Osteoblast (primary cell): ENCODE measurements at places on chromosomes 12 and 14. TPM values are rescaled to one million over a fixed set of nuclear protein-coding genes. Genes with fewer than 3 reads are reported as not detected.

The A2M gene
- total RNA-seq, result 2.2 and 2.9 TPM in 2 replicates

The KLRG1 gene
- total RNA-seq, result under 0.01 and 0.29 TPM in 2 replicates

The C3AR1 gene
- 0.29 and 0.72 TPM in 2 replicates for total RNA-seq

The TULP3 gene
- 39.8 and 43.4 TPM in 2 replicates for total RNA-seq

The RFLNA gene
- 15.9 and 16.2 TPM in 2 replicates for total RNA-seq

The SLCO1C1 gene
- total RNA-seq, result 0.36 TPM in 1 of 2 replicates, not detected in the other

The SLC38A4 gene
- 0.72 and 1.2 TPM in 2 replicates for total RNA-seq

The EFS gene
- 9.8 and 14.1 TPM in 2 replicates for total RNA-seq

The RIMBP2 gene
- total RNA-seq, result not detected in 2 replicates

The SLCO1B1 gene
- total RNA-seq, result not detected in 2 replicates

The MAP1LC3B2 gene
- total RNA-seq, result 0.29 and 1.1 TPM in 2 replicates

The OR4N5 gene
- total RNA-seq, result not detected in 2 replicates

The RHOJ gene
- 3.8 and 4.3 TPM in 2 replicates for total RNA-seq

The POTEM gene
- not detected in 2 replicates for total RNA-seq

The ACIN1 gene
- total RNA-seq, result 90.5 and 103 TPM in 2 replicates

The TAS2R42 gene
- total RNA-seq, result not detected in 2 replicates

The MAP3K9 gene
- under 0.01 TPM in 2 replicates for total RNA-seq

The FGF6 gene
- total RNA-seq, result not detected in 2 replicates

The DNAAF2 gene
- 9.8 and 10.0 TPM in 2 replicates for total RNA-seq

The KRT78 gene
- not detected in 2 replicates for total RNA-seq

The BDKRB1 gene
- 0.59 and 0.72 TPM in 2 replicates for total RNA-seq

The VRTN gene
- total RNA-seq, result not detected in 2 replicates

The CMAS gene
- 16.8 and 20.6 TPM in 2 replicates for total RNA-seq

The TRHDE gene
- total RNA-seq, result under 0.01 and 0.59 TPM in 2 replicates

The SLC24A4 gene
- total RNA-seq, result under 0.01 TPM in 1 of 2 replicates, not detected in the other

The BEGAIN gene
- total RNA-seq, result 1.1 TPM in 1 of 2 replicates, not detected in the other

The TCL1B gene
- total RNA-seq, result not detected in 2 replicates

The HOXC13 gene
- total RNA-seq, result under 0.01 TPM in 1 of 2 replicates, not detected in the other

The RBM23 gene
- 79.0 and 98.1 TPM in 2 replicates for total RNA-seq

The GRIP1 gene
- total RNA-seq, result under 0.01 TPM in 2 replicates

The OR6C2 gene
- total RNA-seq, result not detected in 2 replicates

The TMX1 gene
- total RNA-seq, result 50.1 and 55.4 TPM in 2 replicates

The PTGDR gene
- total RNA-seq, result 1.4 and 1.5 TPM in 2 replicates

The HHIPL1 gene
- total RNA-seq, result 11.2 and 12.3 TPM in 2 replicates

The C12orf60 gene
- 0.59 and 0.72 TPM in 2 replicates for total RNA-seq

The TMEM121 gene
- 1.8 and 2.7 TPM in 2 replicates for total RNA-seq

The TTC6 gene
- under 0.01 TPM in 2 replicates for total RNA-seq

The KCNJ8 gene
- 5.1 and 9.1 TPM in 2 replicates for total RNA-seq

The ERBB3 gene
- 1.1 and 2.4 TPM in 2 replicates for total RNA-seq

The CSRNP2 gene
- 27.4 and 30.0 TPM in 2 replicates for total RNA-seq

The GCH1 gene
- total RNA-seq, result 2.7 and 3.3 TPM in 2 replicates

The TAS2R14 gene
- 5.9 and 7.2 TPM in 2 replicates for total RNA-seq

The RAPGEF3 gene
- 3.5 and 4.3 TPM in 2 replicates for total RNA-seq

The NTF3 gene
- under 0.01 and 1.1 TPM in 2 replicates for total RNA-seq

The PAPLN gene
- total RNA-seq, result 5.3 and 5.8 TPM in 2 replicates

The LRRIQ1 gene
- under 0.01 TPM in 1 of 2 replicates, not detected in the other for total RNA-seq

The PPP4R4 gene
- under 0.01 and 0.29 TPM in 2 replicates for total RNA-seq

The GPRC5A gene
- total RNA-seq, result 2.7 and 4.7 TPM in 2 replicates

The SLC11A2 gene
- 64.4 and 80.7 TPM in 2 replicates for total RNA-seq

The LGR5 gene
- total RNA-seq, result under 0.01 TPM in 1 of 2 replicates, not detected in the other

The CNTN1 gene
- total RNA-seq, result 0.29 and 0.36 TPM in 2 replicates

The SBNO1 gene
- total RNA-seq, result 28.6 and 30.4 TPM in 2 replicates

The OAS1 gene
- 0.59 and 3.6 TPM in 2 replicates for total RNA-seq
